NCI-H1694 (cell line): ENCODE measurements at places on chromosomes 4 and X.

DNA sequence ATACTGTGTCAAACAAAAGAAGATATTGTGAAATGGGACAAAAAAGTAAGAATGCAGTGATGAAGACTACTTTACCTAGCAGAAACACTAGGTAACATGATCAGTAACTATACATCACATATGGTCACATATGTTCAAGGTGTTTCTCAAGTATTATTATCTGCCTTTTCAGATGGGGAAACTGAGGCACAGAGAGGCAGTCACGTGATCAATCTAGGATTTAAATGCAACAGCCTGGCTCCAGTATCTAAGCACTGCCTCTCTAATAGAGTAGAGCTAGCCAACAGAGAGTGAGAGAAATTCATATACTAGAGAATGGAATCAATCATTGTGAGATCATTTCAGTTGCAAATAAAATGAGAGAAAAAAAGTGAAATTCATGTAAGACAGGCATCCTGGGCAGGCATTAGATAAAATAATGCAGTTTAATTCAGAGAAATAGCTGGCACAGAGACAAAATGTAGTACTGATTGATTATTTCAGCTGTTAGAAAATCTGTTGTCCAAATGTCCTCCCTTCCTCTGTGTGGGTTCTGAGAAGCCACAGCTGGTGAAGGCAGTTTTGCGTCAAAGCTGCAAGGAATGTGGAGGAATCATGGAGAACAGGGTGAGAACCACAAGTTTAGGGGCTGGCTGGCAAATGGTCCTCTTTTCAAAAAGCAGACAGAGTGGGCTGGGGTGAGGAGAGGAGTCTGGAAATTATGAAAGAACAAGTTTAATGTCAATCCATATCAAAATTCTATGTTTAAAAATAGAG, 26.0 kb downstream of the SMIM43 start:
- DNase-seq, result no peak

GRCh38 chr4:87011340-87012034, 76.7 kb downstream of the AFF1 start:
- DNase-seq, result no peak

DNA sequence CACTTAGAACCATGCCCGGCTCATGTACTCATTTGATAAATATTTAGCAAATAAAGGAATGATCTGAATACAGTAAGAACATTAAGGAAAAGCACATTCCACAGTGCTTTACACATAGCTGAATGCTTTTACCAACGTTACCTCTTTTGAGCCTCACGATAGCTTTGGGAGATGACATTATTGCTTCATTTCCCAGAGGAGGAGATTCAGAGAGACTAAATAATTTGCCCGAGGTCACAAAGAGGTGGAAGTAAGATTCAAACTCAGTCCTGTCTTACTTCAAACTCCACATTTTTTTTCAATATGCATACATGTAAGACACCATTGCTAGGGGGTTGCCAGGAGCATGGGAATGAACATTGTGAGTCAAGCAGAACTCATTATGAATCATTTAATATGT, 538.5 kb downstream of the BCOR start:
- DNase-seq, result no peak

DNA sequence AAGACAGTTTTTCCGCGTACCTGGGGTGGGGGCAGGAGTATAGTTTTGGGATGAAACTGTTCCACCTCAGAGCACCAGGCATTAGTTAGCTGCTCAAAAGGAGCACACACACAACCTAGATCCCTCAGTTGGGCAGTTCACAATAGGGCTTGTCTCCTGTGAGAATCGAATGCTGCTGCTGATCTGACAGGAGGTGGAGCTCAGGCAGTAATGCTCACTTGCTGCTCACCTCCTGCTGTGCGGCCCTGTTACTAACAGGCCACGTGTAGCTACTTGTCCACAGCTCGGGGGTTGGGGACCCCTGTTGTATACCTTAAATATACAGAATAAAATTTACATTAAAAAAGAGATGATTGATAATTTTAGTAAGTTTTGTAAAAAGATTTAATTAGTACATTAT, 191.5 kb downstream of the SLC7A11 start:
- DNase-seq, result no peak

DNA sequence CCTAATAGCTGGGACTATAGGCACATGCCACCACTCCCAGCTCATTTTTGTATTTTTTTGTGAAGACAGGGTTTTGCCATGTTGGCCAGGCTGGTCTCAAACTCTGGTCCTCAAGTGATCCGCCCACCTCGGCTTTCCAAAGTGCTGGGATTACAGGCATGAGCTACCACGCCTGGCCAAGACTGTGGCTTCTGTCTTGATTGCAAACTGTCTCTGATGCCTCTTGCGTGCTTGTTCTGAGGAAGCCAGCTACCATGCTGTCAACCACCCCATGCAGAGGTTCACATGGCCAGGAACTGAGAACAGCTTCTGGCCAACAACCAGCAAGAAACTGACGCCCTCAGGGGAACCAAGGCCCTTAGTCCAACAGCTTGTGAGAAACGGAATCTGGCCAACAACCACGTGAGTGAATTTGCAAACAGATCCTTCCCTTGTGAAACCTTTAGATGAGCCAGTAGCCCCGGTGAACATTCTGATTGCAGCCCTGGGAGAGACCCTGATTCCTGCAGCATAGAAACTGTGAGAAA, 71.2 kb downstream of the SUPT20HL2 start:
- DNase-seq, result no peak

- DNase-seq, result no peak
Observed at GRCh38 chr4:148926276-148927260, 484.4 kb upstream of the NR3C2 start.

DNA sequence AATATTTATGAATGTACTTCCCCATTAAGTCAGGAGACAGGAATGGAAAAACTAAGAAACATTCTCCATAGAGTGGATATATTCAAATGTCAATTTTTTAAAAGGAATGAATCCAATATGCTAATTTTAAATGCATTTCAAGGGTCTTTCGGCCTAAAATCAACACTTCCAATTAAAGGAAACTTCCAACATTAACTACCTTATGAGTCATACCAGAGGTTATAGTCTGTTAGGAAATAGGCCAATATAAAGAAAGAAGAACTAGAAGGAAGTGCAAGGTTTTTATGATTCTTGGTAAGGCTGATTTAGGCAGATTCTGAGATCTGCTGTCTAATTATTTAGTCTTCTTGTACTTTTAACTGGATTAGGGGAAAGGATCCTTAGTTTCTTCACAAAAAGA, 260.1 kb upstream of the EDNRA start:
- no peak for DNase-seq

DNA sequence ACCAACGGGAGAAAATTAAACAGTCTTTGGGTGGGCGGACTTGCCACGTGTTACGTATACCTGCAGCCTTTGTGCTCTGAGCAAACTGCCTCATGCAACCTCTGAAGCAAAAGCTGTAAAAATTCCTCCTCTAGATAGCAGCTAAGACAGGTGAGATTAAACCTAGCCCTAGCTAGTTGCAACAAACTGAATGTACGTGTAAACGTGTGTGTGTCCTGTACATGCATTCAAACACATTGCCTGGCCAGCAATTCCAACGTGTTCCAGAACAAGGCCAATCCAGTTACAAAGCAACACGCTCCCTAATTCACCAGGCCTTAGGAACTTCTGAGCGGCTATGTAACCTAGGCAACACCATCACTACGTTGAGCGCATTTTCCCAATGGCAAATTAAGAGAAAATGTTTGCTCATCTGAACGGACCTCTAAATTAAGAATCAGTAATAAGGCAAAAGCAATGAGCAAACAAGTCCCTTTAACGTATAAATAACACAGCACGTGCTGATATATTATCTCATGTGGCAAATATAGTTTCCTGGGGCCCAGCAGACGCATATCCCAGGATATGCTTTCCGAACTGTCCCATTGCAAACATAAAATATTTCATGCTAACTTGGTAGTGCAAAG, 792 bp downstream of the PPID start:
- DNase-seq, result no peak

GRCh38 chrX:118189000-118189399, 72.4 kb upstream of the KLHL13 start:
- no peak for DNase-seq

- DNase-seq, result no peak
Observed at GRCh38 chrX:118218079-118218478, 101.5 kb upstream of the KLHL13 start.

DNA sequence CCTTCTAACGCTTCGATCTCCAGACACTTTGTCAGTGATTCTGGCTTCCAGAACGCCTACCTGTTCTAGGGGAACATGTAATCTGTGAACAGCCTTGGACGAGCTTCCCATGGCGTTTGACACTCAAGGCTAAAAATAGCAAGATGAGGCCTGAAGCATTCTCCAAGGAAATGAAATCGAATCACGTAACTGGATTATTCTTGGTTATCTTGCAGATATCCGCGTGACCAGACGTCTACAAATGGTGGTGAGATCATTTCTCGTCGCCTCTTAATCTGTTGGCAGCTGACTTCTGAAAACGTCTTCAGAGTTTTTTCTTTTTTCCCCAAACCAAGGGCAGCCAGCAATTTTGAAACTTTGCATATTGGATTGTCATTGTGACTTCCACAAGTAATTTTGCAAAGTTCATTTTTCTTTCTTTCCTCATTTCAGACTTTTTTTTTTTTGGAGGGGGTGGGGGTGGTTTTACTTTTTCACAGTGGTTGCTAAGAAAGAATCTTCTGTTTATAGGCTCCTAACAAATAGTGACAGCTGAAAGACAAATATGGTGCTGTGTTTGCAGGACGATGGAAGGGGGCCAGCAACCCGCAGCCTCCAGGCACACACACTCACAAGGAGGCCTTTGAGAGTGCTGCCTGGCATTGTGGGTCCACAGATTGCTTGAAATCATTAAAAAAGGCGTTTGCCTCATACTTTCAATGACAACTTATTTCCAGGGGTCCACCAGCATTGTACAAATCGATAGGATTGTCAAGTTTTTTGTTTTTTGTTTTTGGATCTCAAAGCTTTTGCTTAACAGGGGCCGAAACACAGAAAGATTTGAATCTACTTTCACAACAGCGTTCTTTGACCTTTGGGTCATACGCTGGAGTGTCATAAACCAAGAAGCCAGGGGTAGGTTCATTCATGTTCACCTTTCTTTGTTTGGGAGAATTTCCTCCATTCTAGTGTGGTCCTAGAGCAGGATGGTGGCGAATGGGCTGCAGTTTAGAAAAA, 32.4 kb upstream of the PDLIM3 start:
- DNase-seq, result no peak

DNA sequence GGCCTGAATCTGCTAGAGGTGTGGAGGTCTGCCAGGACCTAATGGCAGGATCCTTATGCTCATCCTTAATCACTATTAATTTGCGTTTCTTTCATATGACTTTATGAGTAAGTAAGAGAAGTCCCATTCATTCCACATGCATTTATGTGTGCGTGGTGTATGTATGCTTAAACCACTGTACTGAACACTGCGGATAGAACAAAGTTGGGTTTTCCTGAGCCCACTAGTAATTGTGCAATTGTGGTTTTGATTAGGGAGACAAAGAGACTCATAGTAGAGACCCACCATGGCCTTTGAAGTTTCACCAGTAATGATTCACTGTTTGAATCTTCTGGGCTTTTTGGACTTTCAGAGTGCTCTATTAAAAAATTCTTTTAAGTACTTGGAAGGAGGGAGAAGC, 498.5 kb upstream of the DIPK2B start:
- no peak for DNase-seq

- no peak for DNase-seq
Observed at GRCh38 chr4:21209860-21210259, 509.6 kb downstream of the PACRGL start.

GRCh38 chrX:11419102-11419501, 125.9 kb downstream of the AMELX start:
- DNase-seq, result no peak

- DNase-seq, result no peak
Observed at GRCh38 chr4:24622146-24622834, 37.9 kb upstream of the DHX15 start.

- DNase-seq, result no peak
Observed at GRCh38 chr4:98491899-98492559, 166.4 kb downstream of the TSPAN5 start.

DNA sequence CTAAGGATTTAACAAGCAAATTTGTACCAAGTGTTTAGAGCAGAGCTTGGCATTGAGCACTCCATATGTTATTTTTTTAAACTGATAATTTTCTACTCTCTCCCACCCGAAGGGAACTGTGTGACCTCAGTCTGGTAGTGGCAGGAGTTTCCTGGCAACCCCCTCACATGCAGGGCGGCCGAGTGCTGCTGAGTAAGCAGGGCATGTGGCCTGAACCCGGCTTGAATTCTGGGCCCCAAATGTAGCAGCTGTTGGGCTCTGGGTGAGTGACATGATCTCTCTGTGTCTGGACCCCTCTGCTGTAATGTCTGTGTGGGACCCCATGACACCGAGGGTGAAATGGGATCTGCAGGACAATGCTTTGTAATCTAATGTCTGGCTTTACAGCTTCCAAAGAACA, 13.6 kb upstream of the C4orf50 start:
- no peak for DNase-seq

- no peak for DNase-seq
Observed at GRCh38 chrX:141903400-141904155, at the start of gene MAGEC1. TSS of gene MAGEC1 (plus strand) at chrX:141903894. CDS start at chrX:141905073, 1,179 bp downstream.

DNA sequence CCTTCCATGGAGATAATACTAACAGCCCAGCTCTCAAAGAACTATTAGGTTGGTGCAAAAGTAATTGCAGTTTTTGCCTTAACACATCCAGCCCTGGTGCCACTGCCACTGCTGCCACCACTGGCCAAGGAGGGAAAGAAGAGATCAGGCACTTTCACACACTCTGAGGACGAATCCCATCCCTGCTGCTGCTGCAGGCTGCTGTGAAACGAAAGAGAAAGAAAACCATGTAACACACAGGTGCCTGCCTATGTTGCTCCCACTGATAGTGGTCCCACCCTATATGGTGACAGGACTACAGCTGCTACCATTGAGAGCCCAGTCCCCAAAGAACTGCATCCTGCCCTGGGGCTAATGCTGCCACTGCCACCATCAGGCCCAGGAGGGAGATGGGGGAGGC, 35.1 kb downstream of the TMLHE start:
- DNase-seq, result no peak

- DNase-seq, result no peak
Observed at GRCh38 chr4:678331-679103, 4.2 kb downstream of the MYL5 start.

GRCh38 chr4:174071595-174071994, 211.9 kb downstream of the FBXO8 start:
- DNase-seq, result no peak

- no peak for DNase-seq
Observed at GRCh38 chrX:35006361-35006760, 63.8 kb downstream of the FAM47B start.

DNA sequence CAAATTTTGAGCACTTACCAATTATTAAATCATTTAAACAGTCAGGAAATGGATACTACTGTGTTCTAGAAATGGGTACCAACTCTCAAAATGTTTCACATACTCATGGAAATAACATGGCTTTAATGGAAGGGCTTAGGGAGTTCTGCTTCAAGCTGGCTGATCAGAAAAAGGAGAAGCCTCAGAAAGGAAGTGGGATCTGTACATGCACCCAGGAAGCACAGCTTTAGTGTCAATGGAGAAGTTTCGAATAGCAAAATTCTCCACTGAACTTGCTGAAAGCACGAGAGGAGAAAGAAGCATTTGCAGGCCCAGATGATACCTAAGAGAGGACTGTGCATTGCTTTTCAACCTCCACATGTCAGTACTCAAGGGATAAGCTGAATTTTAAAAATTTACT, 11.1 kb upstream of the HS3ST1 start:
- no peak for DNase-seq

- no peak for DNase-seq
Observed at GRCh38 chr4:4946416-4946815, 72.8 kb downstream of the CYTL1 start.
